ENCODE measurements at places on chromosomes 13 and 19.

- peak; percentile 58 for DNase-seq
Observed at GRCh38 chr13:32426990-32427851, 709 bp downstream of the N4BP2L1 start.

- no peak for DNase-seq
Observed at GRCh38 chr13:103876571-103876970, 810.4 kb upstream of the SLC10A2 start.

GRCh38 chr19:51830274-51830673, 35.3 kb downstream of the FPR3 start:
- DNase-seq = no peak

- no peak for DNase-seq
Observed at GRCh38 chr13:71516521-71516920, 350.5 kb downstream of the DACH1 start.

DNA sequence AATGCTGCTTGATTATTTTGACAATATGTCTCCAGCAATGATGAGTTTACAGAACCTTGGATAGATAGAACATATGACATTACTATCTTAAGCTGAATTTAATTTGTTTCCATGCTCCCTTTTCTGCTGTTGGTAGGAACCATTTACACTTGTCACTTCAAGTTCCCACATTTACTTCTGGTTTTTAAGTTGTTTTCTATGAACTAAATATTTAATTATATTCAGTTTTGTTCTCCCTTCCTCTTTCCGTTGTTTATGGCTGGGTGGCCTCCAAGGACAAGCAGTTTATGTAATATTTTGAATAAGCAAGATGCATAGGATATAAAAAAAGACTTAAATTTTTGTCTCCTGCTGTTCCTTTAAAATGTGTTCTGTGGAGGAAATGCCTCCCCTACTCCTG, 860.6 kb downstream of the GPC5 start:
- no peak for DNase-seq

DNA sequence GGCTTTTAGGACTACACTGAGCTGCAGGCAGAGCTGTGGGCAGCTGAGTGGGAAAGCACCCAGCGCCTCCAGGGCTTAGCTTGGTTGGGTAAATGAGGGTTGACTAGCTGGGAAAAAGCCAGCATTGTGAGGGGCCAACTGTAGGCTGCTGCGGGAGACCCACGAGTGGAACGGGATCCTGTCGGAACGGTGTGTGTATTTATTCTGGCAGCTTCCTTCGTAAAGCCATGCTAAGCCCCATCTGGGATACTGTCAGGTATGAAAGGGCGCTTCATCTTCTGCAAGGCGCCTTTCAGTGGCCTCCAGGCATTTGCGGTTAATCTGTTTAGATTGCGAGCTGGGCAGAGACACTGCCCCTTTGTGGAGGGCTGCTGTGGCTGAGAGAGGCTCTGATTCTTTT, 39.5 kb upstream of the CNMD start:
- DNase-seq = no peak

All from glutamatergic neuron (in vitro differentiated cells).